ENCODE measurements at places on chromosomes 7 and 10.

GRCh38 chr10:15605740-15606369 is 113.9 kb downstream of the ITGA8 start:
- DNase-seq: no peak

GRCh38 chr7:47552621-47553020 is 29.3 kb downstream of the TNS3 start:
- no peak for DNase-seq

GRCh38 chr7:147014286-147014955 is 897.8 kb downstream of the CNTNAP2 start:
- no peak for DNase-seq

- DNase-seq: no peak
Measured at GRCh38 chr7:128037081-128037480, 5.8 kb upstream of the LRRC4 start.

DNA sequence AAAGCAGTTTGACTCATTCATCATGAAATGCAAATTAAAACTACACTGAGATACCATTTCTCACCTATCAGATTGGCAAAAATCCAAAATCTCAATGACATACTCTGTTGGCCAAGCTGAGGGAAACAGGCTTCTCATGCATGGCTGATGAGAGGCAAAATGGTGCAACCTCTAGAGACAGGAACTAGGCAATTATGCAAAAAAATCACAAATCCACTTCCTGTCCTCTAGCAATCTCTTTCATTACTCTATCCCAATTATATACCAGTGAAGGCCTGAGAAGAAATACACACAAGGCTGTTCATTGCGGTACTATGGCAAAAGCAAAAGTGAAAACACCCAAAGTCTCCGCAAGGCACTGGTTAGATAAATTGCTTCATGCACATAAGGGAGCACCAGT is 25.9 kb upstream of the PTPRN2 start:
- DNase-seq: no peak

- DNase-seq: no peak
Measured at GRCh38 chr10:34786464-34786863, 28.6 kb downstream of the PARD3 start.

DNA sequence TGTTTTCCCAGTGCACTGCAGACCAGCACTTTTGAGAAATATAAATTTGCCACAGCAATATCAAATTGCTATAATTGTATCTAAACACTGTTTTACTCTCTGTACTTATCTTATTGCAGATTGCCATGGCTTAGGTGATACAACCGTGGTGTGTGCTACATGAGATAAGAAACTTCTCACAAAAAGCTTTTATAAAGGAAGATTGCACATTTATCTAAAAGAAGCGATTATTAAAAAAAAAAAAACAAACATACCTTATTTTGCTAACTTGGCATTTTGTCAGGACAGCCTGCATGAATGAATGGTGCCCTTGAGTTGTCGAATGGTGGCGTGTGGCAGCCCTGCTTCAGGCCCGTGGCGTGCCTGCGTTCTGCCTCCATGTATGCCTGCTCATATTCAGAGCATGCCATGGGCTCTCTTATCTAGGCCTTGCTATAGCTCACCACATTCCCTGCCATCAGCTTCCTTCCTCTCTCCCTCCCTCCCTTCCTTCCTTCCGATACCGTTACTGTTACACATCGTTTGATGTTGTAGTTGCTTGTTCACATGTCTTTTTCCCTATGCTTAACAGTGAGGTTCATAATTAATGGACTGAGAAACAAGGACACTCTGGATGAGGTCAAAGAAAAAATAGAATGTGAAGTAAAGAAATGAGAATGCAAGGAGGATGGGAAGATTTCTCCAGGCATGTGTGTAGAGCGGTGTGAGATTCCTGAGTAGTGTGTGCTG is 34.9 kb downstream of the PRKAR2B start:
- no peak for DNase-seq

GRCh38 chr10:14624600-14624999 is 150.1 kb downstream of the FAM107B start:
- no peak for DNase-seq

GRCh38 chr10:132948351-132948750 is 6.0 kb upstream of the CFAP46 start:
- no peak for DNase-seq

- no peak for DNase-seq
Measured at GRCh38 chr10:44293842-44294241, 91.1 kb downstream of the CXCL12 start.
